ENCODE measurements at places on chromosomes 12 and 14.

DNA sequence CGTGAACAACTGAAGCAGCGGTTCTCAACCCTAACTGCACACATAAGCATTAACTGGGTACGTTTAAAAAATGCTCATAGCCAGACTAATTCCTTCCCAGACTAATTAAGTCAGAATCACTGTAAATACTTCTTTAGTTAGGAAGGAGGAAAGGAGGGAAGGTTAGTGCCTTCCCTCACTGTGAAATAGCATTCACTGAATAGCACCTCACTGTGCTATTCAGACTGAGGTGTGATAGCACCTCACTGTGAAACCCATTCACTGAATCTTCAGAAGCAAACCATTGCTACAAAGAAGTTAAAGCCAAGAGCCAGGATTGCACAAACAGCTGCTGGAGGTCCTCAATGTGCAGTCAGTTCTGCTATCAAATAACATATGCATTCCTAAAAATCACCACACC is 58.8 kb downstream of the RTN1 start:
- no peak for DNase-seq

DNA sequence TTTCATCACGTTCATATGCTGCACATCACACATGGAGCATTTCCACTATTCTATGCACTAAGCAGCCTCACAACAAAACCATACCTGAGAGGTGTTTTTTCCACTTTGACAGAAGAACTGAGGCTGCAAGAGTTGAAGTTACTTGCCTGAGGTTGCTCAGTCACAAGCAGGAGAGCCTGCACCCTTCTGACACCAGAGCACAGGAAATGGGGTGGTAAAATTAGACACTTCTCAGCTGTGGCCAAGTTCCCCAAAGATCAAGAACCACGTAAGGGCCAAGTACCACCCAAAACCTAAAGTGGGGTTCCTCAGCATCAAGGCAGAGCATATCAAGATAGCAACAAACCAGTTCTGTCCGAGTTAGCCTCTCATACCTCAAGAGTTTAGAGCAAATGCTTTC is 185.8 kb downstream of the CAPZA3 start:
- DNase-seq, result no peak

- no peak for DNase-seq
Observed at GRCh38 chr14:87044807-87045206, 948.2 kb downstream of the GALC start.

DNA sequence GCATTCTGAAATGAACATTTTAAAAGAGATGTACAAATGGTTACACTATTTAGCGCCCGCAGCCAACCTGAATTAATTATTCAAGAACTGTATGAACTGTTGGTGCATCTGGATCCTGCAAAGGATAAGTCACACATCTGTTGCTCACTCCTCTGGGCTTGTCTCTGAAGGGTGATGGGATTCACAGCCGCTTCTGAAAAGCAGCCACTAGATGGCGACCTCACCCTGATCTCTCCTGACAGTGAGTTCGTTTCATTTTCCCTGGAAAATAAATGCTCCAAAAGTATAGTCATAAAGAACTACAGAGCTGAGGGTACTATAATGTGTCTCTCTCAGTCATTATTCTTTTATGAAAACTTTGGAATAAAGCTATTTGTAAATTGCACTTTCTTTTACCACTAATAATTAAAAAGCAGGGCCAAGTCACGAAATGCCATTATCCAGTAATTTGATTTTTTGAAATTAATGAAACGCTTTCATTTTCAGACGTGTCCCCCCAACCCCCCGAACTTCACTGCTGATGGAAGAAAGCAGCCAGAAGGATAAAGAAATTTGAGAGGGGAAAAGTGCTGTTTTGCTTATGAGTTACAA is 789.6 kb downstream of the NRXN3 start:
- DNase-seq, result peak; percentile 12

DNA sequence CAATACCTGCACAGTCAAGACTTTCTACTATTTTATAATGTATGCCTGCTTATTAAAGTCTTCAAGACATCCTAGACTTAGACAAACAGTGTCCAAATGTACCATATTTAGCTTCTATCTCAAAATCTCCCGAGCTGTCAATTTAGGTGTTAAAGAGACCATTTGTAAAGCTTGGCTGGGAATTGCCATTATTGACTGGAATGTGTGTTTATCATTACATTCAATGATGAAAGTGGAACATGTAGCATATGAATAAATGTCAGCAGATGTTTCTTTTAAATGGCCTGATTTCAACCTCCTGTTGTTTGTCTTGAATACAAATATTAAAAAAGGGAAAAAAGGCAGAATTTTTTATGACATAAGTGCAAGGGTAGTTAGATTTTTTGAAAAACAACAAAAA is 572.3 kb downstream of the PRKD1 start:
- DNase-seq, result no peak

DNA sequence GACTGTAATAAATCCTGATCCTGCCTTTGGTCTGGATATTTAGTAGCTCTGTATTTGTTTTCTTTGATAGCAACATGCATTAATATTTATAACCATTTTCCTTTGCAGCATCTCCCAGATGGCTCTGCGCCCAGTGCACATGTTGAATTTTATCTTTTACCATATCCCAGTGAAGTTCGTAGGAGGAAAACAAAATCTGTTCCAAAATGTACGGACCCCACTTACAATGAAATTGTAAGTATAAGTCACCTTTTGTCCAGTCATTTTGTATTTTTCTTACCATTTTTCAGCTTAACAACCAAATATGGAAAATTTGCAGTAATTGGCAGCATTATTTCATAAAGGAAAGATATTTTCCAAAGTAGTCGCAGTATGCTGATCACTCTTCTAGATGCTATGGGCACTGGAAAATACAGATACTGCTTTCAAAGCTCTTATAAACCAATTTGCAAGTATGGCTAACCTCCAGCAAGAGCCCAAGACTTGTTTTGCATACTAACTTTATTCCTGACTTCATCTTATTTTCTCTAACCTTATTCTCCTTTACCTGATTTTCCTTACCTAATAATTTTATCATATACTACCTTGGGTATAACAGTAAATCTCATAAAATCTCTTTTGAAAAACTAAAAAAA is 97.4 kb downstream of the PLCZ1 start:
- DNase-seq, result no peak

- DNase-seq, result no peak
Observed at GRCh38 chr12:47507221-47507620, 198.6 kb downstream of the RPAP3 start.

GRCh38 chr14:104319491-104320241 is 181.3 kb downstream of the KIF26A start:
- DNase-seq, result no peak

- DNase-seq, result no peak
Observed at GRCh38 chr12:108116699-108117098, 12.4 kb upstream of the WSCD2 start.

DNA sequence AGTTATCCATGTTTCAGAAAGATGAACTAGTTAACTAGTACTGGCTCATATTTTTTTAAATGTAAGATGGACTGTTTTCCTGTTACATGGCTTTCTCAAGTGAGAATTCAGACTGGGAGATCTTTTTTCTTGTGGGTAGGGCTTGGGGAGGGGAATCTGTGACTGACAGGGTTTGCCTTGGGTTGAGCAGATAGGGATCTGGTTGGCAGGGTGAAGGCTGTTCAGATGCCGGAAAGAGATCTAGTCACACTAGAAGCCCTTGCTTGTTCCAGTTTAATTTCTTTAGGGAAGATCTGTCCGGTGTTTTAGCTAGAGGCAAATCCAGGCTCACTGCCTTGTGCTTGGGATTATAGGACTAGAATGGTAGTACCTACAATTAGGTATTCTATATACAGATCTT is 63.2 kb downstream of the FBXO33 start:
- DNase-seq, result no peak

- DNase-seq, result no peak
Observed at GRCh38 chr14:28671425-28671824, 95.2 kb upstream of the FOXG1 start.

- DNase-seq, result peak; percentile 36
Observed at GRCh38 chr12:94282675-94283074, 134.3 kb downstream of the PLXNC1 start.

DNA sequence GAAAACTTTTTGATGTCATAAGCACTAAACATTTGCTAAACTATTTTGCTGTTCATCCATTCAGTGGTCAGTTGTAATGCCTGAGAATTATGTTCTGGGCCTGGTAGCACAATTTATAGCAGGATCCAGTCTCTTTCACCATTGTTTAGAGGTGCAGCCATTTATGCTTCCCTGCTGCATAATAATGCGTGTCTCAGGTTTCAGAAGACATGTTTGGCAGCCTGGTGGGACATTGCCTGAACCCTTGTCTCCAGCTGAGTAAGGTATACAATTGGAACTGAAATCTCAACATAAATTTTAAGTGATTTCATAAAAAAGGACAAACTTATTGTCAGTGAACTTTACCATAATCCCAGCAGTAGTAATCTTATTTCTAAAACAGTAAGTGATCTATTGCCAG is 94.8 kb downstream of the POLR3B start:
- no peak for DNase-seq

DNA sequence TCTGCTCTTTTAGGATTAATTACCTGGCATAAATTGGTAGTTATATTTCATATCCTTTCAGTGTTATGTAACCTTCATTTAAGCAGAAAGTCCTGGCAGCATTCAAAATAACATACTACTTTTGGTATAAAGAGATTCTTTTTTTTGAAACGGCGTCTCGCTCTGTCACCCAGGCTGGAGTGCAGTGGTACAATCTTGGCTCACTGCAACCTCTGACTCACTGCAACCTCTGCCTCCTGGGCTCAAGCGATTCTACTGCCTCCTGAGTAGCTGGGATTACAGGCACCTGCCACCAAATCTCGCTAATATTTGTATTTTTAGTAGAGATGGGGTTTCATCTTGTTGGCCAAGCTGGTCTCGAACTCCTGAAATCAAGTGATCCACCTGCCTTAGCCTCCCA is 9.2 kb downstream of the KTN1 start:
- DNase-seq, result no peak

DNA sequence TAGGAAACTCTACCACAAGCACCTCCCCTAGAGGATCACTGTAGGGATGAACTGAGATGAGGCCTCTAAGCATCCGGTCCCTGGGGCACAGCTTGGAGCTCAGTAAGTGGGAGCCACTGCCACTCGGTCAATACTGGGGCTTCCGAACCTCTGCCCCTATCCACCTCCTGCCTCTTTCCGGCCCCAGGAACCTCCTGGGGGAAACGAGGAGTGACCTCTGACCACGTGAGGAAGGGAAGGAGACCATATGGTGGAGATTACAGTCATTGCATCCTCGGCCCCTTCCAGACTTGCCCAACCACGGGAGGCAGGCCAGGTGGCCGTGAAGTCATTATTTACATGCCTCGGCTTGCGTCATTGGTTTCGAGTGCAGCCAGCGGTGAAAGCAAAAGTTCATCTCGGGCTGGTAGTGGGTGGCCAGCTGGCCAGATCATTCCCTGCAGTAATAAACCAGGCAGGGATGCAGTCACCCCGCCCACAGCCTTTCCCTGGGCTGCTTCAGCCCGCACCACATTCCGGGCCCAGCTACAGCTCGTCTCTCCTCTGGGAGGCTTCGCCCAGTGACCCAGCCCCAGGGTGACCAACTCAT is 65.4 kb downstream of the C14orf132 start:
- DNase-seq, result no peak

DNA sequence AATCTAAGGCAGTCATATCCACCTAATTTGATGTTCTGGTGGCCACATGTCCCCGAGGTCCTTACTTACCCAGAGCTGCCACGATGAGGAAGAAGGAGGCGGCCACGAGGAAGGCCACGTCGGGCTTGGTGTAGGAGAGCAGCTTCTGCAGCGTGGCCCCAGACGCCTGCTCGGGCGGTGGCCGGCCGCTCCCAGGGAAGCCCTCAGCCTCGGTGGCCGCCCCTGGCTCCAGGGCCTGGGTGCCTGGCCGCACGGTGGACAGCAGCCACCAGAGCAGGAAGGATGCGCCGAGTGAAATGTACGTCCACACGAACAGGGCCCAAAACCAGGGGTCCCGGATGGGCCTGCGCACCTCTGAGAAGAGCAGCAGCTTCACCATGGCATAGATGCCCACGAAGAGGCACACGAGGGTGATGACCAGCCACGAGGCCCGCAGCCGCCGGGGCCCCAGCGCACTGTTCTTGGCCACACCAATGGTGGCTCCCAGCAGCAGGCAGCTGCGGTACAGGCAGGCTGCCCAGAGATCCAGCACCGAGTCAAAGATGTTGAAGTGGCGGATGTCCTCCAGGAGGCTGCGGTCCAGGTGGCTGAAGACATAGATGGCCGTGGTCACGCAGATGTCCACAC is 6.6 kb downstream of the ABCB9 start:
- no peak for DNase-seq

DNA sequence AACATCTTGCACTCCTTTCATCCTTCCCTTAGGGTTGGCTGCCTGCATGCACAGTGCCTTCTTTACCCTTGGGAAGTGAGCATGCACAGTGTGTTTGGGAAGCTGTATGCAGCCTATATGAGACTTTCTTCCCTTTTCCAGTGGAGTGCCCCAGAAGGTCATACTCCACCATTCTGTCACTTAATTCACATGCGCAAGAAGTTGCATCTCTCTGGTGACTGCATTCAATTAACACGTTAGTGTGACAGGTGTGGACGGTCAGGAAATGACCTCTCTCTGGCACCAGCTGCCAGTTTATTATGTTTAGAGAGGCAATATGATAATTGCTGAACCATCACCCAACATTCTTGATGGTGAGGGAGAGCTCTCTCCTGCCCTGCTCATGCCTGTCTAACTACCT is 770.0 kb downstream of the FLRT2 start:
- DNase-seq, result no peak

GRCh38 chr12:22105542-22105941 is 59.5 kb downstream of the CMAS start:
- no peak for DNase-seq

DNA sequence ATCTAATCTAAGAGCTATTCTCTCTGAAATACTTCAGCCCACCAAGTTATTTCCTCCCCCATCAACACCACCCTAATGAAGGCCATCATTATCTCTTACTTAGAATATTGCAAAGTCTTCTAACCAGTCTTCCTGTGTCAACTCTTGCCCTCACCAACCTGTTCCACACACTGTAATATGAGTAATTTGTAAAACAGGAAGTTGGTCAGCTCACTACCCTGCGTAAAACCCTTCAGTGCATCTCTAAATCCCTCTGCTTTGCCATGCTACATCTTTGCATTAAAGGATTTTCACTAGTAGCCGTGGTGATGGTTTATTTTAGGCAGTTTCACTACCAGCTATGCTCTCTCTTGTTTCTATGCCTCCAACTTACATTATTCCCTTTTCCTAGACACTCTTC is 70.0 kb downstream of the KIF21A start:
- no peak for DNase-seq

DNA sequence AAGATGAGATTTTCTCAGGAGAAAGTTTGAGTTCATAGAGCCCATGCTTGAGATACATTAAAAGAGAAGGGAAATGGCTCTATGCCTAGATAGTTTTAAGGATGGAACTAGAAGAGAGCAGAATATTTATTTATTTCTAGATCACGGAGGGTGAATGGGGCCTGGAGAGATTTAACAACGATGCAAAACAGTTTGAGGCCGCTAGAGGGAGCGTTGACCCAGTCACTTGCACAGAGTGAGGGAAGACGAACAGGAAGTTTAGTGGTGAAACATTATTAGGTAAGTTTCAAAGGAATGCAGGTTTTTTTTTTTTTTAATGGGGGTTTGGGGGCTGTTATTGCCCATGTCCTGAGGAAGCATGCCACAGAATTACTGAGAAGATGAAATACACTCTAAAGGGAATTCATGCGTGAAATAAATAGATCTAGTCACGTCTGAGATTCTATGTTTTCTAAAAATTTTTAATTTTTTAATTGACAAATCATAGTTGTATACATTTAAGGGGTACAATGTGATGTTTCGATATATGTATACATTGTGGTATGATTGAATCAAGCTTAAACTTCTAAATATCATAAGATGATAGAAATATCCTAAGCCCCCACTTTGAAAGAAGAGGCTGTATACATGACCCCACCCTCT is 14.8 kb upstream of the PPP1R1A start:
- peak; percentile 67 for DNase-seq

- DNase-seq, result no peak
Observed at GRCh38 chr14:104709387-104710039, 14.5 kb upstream of the ADSS1 start.
